ENCODE measurements at places on chromosomes 2 and 18.

DNA sequence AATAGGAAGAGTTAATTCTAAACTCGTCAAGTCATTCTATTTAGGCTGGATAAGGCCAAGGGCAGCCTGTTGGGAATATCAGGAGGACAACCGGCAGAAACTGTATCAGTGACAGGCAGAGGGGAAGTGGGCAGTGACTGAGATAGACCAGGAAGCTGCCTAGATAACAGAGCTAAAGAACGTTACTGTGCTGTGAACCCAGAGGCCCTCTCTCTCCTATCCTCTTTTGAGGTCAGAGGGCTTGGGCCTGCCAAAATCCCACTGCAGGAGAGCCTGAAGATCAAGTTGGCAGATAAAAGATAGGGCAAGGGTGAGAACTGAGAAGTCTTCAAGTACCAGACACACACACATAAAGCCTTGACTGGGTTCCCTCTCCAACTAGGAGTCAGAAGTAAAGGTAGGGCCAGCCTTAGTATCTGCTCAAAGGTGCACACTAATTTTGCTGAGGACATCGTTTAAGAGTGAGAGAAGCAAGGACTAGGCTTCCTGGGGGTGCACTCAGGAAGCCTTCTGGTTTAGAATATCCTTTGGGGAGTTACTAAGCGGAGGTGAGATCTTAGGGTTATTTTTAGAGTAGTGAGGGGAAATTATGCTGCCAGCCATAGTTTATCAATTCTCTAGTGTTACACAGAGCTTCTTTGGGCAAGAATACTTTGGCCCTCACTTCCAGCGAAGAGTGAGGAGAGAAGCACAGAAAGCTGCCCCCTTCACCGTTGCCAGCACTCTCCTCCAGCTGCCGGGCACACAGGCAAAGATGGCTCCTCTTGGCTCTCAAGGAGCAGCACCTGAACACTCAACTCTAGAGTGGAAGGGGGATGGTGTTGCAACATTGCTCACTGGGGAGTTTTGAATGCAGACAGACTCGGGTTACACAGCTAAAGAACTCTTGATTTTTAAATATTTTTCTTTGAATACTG, 9.8 kb downstream of the CAVIN2 start:
- DNase-seq, result no peak

- no peak for DNase-seq
Measured at GRCh38 chr2:18290386-18290785, 270.1 kb downstream of the RDH14 start.

DNA sequence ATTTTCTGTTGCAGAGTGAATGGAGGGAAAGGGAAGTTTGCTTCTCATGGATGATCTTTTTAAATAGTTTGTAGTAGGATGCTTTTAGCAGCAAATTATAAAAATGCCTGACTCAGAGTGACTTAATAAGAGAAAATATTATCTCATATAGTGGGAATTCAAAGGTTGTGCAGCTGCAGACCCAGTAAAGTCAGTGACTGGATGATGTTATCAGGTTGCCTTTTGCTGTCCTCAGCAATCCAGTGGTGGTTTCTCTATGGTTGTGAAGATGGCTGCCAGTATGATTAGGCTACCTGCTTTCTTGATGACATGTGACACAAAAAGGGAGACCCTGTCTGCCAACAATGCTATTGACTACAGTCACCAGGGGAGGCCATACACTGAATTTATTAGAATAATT, 184.8 kb downstream of the DIS3L2 start:
- no peak for DNase-seq

GRCh38 chr2:176324862-176325261, 55.6 kb downstream of the MTX2 start:
- DNase-seq, result peak; percentile 28

- no peak for DNase-seq
Measured at GRCh38 chr2:95357717-95358280, 44.7 kb upstream of the FAHD2A start.

DNA sequence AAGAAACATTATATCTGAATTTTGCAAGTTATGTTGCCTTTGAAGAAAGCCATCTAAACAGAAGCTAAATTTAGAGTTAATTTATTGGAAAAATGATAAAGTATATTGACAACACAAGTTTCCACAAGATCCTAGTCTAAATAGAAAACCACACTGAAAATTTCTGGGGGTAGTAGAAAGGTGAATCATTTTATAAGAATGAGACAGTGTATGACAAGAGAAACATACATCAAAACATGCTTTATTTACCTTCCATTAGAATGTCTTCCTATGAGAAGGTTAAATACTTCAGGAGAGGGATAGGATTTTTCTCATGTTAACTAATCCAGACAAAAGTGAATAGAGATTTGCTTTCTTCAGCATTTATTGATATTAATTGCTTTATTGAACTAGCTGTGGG, 1389.8 kb upstream of the ZEB2 start:
- no peak for DNase-seq

- no peak for DNase-seq
Measured at GRCh38 chr2:104465981-104466380, 387.9 kb upstream of the POU3F3 start.

GRCh38 chr2:216161967-216162366, 52.8 kb downstream of the XRCC5 start:
- DNase-seq, result no peak

DNA sequence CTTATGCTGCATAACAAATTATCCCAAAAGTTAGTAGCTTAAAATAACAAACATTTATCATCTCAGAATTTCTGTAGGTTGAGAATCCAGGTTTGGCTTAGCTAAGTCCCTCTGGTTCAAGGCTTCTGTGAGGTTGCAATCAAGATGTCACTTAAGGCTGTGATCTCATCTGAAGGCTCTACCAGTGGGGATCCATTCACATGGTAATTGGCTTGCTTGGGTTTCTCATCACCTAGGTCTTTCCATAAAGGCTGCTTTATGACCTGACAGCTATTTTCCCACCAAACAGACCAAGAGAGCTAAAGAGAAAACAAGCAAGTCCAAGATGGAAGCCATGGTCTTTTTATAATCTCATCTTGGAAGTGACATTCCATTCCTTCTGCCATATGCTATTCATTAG, 137.3 kb downstream of the DTNA start:
- no peak for DNase-seq

DNA sequence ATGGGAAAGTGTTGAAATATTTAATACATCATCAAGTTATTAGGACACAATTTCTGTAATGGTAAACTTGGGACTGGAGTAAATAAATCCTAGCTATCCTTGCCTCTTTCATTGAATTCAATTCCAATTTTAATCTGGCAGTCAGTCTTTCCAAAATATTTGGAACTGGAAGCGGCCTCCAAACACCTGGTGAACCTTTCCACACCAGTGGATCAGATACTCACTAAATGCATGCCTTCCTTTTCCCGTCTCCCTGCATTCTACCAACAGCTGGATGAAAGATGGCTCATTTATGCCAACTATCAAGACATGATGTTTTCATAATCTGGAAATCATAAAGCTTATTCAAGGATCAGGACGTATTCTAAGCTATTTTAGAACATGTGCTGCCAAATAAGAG, 488.2 kb upstream of the SPHKAP start:
- DNase-seq, result no peak

DNA sequence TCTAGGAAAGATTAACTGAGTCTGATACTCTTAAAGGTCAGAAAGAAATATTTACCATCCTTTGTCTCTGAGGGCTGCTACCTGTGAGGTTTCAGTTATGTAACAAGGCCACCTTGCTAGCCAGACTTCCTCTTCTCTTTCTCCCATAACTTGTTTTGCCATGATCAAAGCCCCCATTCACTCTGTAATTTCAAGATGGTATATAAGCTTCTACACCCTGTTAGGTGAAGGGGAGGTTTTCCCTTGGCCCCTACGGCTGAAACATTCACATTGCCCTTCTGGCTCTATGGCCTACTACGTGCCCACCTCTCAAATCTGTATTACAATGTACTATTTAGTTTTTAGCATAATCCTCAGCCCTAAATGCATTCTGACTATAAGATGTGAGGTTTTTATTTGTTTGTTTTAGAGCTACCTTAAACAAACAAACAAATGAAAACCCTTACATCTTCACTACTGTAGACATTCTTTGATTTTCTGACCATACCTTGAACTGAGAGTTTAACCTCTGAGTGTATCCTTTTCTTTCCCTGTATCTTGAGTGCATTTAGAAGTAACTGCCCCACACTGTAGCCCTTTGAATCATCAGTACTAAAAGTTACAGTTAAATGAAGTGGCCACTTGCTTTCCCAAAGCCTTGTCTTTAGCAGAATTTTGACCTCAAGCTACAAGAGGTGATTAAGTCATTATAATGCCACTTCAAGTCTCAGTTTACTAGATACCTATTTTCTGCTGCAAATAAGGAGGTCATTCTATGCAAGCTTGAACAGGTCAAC, 332.2 kb downstream of the SOCS6 start:
- DNase-seq, result no peak

DNA sequence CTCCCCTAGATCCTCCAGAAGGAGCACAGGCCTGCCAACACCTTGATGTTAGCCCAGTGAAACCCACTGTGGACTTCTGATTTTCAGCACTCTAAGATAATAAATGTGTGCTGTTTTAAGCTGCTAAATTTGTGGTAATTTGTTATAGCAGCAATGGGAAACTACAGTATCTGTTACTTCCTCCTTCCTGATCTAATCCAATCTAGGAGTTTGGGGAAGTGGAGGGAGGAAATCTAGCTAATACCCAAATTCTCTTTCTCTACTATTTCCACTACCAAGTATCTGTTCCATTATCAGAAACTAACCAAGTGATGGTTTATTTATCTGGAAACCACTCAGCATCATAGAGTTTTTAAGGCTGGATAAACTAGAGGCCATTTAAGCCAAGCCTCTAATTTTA, 64.9 kb downstream of the AFF3 start:
- no peak for DNase-seq

Data from renal pelvis (tissue), 12 donors.